ENCODE measurements at places on chromosomes 13 and 19. TPM values are rescaled to one million over a fixed set of nuclear protein-coding genes. Genes with fewer than 3 reads are reported as not detected.

- peaks cover 7% of the 10 kb centered on the region for H3K4me1 ChIP-seq
- peaks cover 4% of the 10 kb centered on the region for H3K36me3 ChIP-seq
- no peak overlapping the region for H3K27ac ChIP-seq
- H3K4me3 ChIP-seq, result no peak overlapping the region
- H3K27me3 ChIP-seq, result no peaks in the 10 kb centered on the region
These were observed 346.5 kb downstream of the ZNF536 start for GRCh38 chr19:30718707-30719106.

Gene CYP2S1
- 17.5 TPM for total RNA-seq

GRCh38 chr19:10764340-10764894, 46.5 kb downstream of the DNM2 start:
- H3K4me1 ChIP-seq, result peaks cover 32% of the 10 kb centered on the region
- no peak for DNase-seq
- H3K4me3 ChIP-seq, result no peak overlapping the region
- peak overlapping the region; percentile 31 for H3K27ac ChIP-seq
- H3K27me3 ChIP-seq, result peaks cover 9% of the 10 kb centered on the region
- peaks cover 18% of the 10 kb centered on the region for H3K36me3 ChIP-seq

- DNase-seq, result no peak
- H3K4me3 ChIP-seq, result no peak overlapping the region
- peaks cover 5% of the 10 kb centered on the region for H3K36me3 ChIP-seq
- H3K4me1 ChIP-seq, result no peaks in the 10 kb centered on the region
- peaks cover 4% of the 10 kb centered on the region for H3K27me3 ChIP-seq
- H3K27ac ChIP-seq, result no peak overlapping the region
These were observed 268.3 kb downstream of the RFC3 start for GRCh38 chr13:34086281-34086680.

- peak; percentile 89 for DNase-seq
- H3K27me3 ChIP-seq, result peaks cover 21% of the 10 kb centered on the region
- H3K27ac ChIP-seq, result no peak overlapping the region
- peaks cover 12% of the 10 kb centered on the region for H3K4me1 ChIP-seq
These were observed 2.8 kb downstream of the DMPK start for GRCh38 chr19:45779231-45780145.

- no peak overlapping the region for H3K27ac ChIP-seq
- H3K4me1 ChIP-seq, result peaks cover 20% of the 10 kb centered on the region
- H3K36me3 ChIP-seq, result no peaks in the 10 kb centered on the region
- no peak overlapping the region for H3K4me3 ChIP-seq
- peaks cover 8% of the 10 kb centered on the region for H3K27me3 ChIP-seq
- no peak for DNase-seq
These were observed 74.7 kb downstream of the GADD45B start for GRCh38 chr19:2550431-2551171.

- peaks cover 5% of the 10 kb centered on the region for H3K4me1 ChIP-seq
- H3K4me3 ChIP-seq, result no peak overlapping the region
- no peak overlapping the region for H3K27ac ChIP-seq
- no peak for DNase-seq
- no peaks in the 10 kb centered on the region for H3K36me3 ChIP-seq
- peaks cover 2% of the 10 kb centered on the region for H3K27me3 ChIP-seq
These were observed 13.1 kb downstream of the LRCH1 start for GRCh38 chr13:46565808-46566750.

Gene MCEMP1
- total RNA-seq, result not detected
